Left cardiac atrium (tissue), 4 donors: ENCODE measurements at places on chromosomes 16 and 17. TPM values are rescaled to one million over a fixed set of nuclear protein-coding genes. Genes with fewer than 3 reads are reported as not detected.

COX11 gene
- total RNA-seq = 45.4 TPM

CD300LD gene
- not detected for total RNA-seq

NGFR gene
- 31.1 TPM for total RNA-seq

DNA sequence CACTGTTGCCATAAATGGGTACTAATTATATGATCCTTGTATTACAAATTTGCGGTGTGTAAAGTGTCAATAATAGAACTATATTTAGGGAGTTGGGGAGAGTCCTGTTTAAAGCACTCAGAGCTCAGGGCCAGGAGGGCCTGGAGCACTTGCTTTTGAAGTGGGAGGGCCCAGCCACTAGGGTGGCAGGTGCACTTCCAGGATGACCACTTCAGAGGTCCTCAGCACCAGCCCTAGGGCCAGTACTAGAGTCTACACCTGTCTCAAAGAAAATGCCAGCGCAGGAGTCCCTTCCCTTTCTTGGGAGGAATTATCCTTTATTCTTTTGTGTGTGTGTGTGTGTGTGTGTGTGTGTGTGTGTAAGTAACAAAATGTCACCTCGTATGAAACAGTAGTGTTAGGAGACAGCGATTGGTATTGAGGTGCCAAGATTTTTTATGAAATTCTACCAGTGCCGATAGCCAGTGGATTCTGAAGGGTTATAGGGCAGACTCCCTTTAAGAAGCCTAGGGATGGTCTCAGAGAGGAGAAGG is 31.9 kb downstream of the MYO18A start:
- DNase-seq = no peak

DNA sequence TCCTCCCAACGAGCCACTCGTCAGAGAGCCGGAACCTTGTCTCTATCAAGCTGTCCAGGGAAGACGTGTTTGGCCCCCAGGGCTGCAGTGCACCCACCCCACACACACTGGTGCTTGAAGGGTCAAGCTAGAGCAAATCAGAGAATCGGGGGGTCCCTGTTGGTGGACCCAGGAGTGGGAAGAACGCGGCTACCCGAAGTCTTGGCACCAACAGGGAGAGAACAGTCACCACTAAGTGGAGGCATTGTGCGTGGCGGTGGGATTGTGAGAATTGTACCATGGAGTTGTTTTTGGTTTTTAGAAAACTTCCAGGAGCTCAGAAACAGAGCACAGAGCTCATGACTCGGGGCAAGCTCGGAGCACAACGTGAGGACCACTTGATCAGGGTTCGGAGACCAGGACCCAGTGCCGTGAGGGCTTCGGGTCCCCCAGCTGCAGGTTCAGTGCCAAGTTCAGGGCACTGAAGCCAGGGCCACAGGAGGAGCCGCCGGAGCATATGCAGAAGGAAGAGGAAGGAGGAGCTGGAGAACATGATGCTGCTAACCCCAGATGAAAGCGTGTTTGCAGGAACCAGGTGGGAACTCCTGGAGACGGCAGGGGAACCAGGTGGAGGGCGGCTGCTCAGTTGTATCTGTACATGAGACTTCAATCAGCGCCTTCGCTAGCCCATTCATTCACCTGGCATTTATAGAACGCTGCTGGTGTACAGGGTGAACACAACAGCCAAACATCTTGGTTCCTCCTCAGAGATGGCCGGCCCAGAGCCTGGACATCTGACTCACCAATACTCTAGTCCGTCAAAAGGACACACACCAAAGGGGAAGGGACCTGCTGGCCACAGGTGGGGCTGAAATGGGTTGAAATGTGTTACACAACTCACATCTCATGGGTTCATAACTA is 42.8 kb downstream of the METRNL start:
- no peak for DNase-seq

DNA sequence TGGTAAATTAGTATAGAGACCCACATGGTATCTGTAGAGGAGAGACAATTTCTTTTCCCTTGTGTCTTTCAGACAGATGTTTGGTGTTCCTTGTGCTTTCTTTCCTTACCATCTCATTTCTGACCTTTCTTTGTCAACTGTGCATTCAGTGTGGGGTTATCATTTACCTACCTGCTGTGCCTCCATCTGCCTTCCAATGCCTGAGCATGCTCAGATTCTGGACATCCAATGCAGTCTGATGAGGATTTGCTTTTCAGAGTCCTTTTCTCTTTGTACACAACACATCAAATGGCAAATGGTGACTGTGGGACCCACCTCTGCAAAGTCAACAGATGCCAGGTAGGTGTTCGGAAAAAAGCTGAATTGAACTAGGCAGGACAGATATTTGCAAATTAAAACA is 364.8 kb downstream of the CA10 start:
- no peak for DNase-seq
